Adipocyte (in vitro differentiated cells): ENCODE measurements at places on chromosomes 6 and 20.
A peak's percentile ranks its signal among the peaks of the same experiment; 100 is the strongest.

- no peak for DNase-seq
Measured at GRCh38 chr20:40008177-40008576, 680.9 kb downstream of the MAFB start.

- DNase-seq, result no peak
Measured at GRCh38 chr6:168333039-168333438, 13.5 kb upstream of the DACT2 start.

- DNase-seq, result no peak
Measured at GRCh38 chr6:166684866-166685265, 57.8 kb upstream of the RPS6KA2 start.

- no peak for DNase-seq
Measured at GRCh38 chr6:15088904-15089568, 156.8 kb upstream of the JARID2 start.

DNA sequence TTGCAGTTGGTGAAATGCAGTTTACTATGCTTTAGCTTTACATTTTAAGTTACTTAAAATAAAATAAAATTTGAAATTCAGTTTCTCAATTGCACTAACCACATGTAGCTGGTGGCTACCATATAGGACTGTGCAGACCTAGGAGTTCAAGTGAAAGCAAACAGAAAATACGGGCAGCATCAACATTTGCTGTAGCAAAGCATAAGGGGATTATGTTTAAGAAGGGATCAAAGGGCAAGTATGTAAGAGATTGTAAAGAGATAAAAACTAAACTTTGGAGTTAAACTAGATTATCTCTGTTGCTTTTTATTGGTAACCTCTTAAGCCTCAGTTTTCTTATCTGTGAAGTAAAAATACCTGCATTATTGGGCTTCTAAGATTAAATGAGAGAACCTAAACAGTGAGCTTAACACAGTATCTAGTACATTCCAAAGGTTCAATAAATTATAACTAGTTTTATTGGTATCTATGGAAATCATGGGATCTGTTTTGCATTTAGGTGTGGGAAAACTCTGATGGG is 81.2 kb downstream of the SPTLC3 start:
- DNase-seq, result no peak

GRCh38 chr6:89067796-89068195 is 12.8 kb upstream of the PNRC1 start:
- no peak for DNase-seq

DNA sequence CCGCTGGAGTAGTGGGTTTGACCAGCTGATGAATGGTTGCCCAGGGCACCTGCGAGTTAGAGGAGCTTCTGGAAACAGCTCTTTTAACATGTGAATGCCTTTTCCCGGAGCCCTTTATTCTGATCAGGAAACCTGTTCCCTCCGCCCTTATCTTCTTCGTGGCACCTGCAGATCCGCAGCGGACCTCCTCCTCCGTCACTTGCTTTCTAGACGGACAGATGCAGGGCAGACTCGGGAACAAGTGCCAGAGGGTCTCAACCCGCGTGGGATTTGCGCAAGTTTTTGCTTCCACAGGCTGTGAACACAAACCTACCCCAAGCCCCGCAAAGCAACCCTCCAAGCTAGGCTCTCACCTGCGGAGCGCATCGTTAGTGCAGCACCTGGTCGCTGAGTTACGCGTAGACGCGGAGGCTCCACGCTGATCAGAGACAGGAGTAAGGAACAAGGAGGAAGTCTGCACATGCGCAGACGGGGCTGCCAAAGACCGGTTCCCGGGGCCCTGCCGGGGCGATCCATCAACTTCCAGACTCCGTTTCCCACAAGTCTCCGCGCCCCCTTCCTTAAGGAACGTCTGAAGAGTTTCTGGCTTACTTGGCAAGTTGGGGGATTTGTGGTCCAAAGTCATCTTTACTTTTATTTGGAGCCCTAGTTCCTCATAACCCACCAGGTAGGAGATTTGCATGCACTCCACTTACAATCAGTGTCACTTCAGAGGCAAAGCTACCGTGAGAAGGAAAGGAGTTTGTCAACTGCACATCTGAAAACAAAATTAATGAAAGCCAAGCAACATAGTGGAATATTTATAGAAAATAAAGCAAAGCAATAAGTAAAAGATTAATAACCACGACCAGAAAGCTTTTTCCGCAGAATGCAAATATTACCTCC is 52.7 kb upstream of the ELMO2 start:
- peak; percentile 2 for DNase-seq

GRCh38 chr6:148351309-148351708 is 8.7 kb downstream of the SASH1 start:
- no peak for DNase-seq

DNA sequence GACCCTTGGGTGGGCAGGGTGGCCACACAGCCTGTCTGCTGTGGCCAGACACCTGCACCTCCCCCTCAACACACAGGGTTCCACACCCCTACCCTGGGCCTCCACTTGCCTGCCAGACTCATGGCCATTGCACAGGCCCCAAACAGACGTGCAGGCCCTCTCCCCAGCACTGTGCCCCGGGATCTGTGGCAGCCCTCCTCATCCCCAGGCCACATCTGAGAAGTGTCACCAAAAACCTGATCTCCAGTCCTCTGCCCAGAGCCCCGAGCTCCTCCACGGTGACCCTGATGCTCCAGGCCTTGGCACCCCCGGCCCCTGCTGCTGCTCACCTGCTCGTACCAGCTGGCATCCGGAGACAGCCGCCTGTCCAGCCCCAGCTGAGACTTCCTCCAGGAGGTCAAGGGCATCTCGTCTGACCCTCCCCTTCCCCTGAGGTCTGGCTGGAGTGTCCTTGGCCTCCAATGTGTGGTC is 160.1 kb downstream of the DLL1 start:
- no peak for DNase-seq
